ENCODE measurements at places on chromosomes 1 and 21. TPM values are rescaled to one million over a fixed set of nuclear protein-coding genes. Genes with fewer than 3 reads are reported as not detected.

The LRRC7 gene
- total RNA-seq: not detected

The FAM151A gene
- total RNA-seq: not detected

DNA sequence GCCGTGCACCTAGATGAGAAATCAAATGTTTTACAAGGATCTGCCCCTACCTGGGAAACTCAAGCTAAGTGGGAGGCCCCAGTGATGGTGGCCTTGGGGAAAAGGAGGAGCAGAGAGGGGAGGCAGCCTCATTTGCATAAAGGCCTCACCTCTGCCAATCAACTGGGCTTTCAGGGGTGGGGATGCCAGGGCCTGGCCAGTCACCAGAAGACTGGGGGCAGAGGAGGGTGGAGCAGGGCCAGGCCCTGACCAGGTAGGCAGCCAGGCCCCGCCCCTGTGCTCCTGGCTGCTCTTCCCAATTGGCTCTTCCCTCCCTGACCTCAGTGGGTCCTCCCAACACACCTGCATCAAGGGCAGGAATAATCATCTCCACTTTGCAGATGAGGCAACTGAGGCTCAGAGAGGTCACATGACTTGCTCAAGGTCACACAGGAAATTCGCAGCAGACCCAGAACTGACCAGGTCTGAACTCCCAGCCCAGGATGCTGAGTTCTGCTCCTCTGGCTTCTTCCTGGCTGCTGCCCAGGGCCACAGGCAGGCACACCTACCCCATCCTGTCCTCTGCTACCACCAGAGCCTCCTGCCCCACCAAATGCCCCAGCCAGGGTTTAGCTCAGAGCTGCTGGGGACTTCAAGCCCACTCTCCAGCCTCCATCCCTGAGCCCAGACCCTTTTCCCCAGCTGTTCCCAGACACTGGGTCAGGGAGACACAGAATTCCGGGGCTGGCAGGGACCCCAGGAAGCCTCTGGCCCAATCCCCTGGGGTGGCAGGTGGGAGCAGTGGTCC lies 677.9 kb downstream of the MATN1 start:
- DNase-seq: no peak
- H3K27me3 ChIP-seq: no peaks in the 10 kb centered on the region
- H3K27ac ChIP-seq: no peak overlapping the region
- H3K4me1 ChIP-seq: no peaks in the 10 kb centered on the region
- no peak overlapping the region for H3K4me3 ChIP-seq

The CLIC6 gene
- 0.05 TPM for total RNA-seq

DNA sequence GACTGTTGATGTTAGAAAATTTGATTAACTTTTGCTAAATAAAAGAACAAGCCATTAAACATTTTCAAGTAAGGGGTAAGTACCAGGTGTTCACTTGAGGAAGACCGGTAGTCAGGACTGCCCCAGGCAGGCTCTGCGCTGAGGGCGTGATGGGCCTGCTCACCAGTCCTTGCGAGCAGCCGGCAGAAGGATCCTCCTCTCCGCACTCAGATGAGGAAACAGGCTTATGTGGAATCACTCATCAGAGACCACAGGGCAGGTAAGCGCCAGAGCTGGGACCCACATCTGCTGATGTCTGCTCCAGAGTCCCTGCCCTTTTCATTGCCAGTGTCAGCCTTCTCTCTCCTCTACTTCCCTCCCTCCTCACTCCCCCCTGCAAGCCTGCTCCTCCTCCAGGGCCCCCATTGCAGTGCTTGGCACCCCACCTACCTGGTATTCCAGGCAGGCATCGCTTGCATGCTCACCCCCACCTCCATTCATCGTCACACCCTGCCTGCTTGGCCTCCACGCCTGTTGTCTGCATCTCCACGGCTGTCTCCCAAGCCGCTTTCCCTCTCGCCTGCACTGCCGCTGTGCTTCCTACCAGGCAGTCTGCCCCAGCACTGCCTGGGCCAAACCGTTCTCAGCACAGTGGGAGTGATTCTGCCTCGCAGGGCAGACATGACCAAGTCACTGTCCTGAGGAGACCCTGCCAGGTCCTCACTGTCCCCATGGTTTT lies 24.7 kb upstream of the KDM4A start:
- H3K36me3 ChIP-seq: no peaks in the 10 kb centered on the region
- no peak for DNase-seq
- no peak overlapping the region for H3K27ac ChIP-seq
- H3K4me1 ChIP-seq: no peaks in the 10 kb centered on the region

- no peaks in the 10 kb centered on the region for H3K36me3 ChIP-seq
- no peak overlapping the region for H3K27ac ChIP-seq
- H3K27me3 ChIP-seq: no peaks in the 10 kb centered on the region
- no peak for DNase-seq
- peaks cover 8% of the 10 kb centered on the region for H3K4me1 ChIP-seq
These were observed 16.6 kb downstream of the IFI6 start for GRCh38 chr1:27655151-27655937.

DNA sequence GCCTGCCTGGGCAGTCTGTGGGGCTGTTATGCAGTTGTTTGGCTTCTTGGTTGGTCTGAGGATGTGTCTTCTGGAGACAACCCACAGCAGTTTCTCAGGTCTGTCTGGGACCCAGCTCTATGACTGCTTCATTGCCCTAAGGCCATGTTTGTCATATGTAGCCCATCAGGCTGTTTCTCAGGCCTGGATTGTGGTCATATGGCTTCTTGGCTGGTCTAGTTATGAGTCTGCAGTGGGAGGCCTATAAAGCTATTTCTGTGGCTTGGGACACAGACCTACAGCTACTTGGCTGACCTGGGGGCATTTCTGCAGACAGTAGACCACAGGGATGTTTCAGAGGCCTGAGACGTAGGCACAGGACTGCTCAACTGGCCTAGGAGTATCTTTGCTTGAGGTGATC lies 41.5 kb downstream of the CHIA start:
- H3K27me3 ChIP-seq: no peaks in the 10 kb centered on the region
- no peaks in the 10 kb centered on the region for H3K36me3 ChIP-seq
- H3K4me1 ChIP-seq: no peaks in the 10 kb centered on the region
- H3K27ac ChIP-seq: no peak overlapping the region
- DNase-seq: no peak
